ENCODE measurements at places on chromosomes 2 and 18.

- peak; percentile 7 for DNase-seq
Measured at GRCh38 chr18:54127759-54128378, 96.6 kb downstream of the MBD2 start.

GRCh38 chr18:34207344-34207851 lies 17.3 kb downstream of the NOL4 start:
- DNase-seq: no peak

DNA sequence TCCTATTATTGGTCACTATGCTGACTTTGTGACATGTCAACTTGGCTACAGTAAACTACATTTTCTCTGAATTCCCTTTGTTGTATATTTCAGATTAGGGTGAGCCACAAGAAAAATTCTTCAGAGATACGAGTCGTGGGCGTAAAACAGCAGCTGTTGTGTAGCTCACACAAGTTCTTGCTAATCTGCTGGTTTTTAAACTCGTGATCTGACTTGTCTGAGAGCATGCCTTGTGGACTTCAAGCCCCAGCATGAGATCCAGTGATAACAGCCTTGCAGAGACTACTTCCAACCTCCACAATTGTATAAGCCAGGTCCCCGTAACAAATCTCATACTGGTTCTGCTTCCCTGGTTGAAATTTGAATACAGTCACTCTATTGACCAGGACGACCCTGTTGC lies 259.8 kb upstream of the LYPD1 start:
- DNase-seq: no peak

GRCh38 chr2:113390124-113390849 lies 47.2 kb upstream of the ZNG1B start:
- DNase-seq: no peak

GRCh38 chr2:104873689-104874054 lies 19.8 kb downstream of the POU3F3 start:
- no peak for DNase-seq

GRCh38 chr2:200747668-200748618 lies 63.8 kb upstream of the BZW1 start:
- no peak for DNase-seq

DNA sequence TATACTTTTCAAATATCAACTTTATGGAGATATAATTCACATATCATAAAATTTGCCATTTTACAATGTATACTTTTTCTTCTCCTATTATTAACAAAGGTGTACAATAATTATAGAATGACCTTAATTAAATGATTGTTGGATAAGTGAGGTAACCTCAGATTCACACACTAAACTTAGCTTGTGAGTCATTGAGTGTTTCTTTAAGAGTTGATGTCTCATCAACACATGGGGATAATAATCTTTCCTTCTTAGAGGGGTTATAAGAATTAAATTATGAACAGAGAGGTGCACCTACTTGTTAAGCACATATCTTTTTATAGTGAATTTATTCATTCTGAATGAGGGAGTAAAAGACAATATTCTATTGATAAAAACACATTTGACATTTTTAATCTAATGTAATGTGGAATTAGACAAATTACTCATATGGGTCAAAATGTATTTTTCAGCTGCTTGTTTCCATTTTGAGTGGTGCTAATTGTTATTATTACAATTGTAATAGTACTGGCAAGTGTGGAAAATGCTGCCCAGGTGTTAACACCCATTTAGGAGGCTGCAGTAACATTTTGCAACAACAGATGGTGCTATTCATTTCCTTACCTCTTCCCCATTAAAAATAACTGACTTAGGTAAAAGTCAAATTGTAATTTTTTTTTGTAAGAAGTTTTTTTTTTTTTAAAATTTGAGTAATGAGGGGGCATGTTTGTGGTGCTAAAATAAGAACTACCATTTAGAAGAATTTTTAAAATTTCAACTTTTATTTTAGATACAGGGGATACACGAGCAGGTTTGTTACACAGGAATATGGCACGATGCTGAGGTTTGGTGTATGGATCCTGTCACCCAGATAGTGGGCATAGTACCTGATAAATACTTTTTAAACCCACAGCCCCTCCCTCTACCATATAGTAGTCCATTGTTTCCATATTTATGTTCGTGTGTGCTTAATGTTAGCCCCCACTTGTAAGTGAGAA lies 32.1 kb upstream of the DYNAP start:
- DNase-seq: no peak

DNA sequence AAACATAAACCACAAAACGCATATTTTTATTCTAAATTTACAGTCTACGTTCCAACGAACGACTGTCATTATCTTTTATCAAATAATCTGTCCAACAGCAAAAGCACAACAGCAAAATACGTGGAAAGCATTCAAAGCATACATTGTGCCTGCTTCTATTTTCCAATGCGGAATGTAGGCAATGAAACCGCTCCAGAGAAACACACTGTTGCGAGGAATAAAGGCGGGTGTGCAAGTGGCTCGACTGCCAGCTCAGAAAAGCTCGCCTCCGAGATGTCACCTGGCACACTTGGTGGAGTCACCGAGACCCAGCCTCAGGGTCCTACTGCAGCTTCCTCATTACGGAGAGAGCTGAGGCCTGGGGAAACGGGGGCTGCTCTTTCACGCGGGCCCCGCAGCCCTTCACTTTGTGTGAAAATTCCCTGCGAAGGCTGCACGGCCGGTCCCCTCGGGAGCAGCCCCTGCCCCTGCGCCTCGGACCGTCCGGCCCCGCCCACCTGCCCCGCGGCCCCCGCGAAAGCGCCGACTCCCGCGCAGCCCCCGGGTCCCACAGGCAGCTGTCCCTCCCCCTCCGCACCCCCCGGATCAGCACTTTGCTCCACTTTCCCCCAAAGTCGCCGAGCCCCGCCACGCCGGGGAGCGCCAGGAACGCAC lies 752 bp downstream of the MGAT4A start:
- peak; percentile 46 for DNase-seq

DNA sequence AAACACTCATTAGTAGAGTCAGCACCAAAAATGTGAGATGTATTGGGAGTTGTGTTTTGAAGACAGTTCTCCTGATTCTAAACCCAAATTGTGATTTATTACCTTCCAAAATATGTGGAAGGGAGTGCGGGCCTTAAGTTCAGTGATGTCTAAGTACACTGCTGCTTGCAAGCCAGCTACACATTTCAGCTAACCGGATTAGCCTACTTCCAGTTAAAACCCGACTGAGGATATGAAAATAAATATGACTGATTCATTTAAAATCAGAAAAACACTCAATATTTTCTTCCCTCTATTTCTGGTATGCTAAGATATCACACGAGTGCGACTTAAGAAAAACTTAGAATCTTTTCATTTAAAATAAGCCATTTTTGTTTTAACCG lies 907 bp downstream of the FHL2 start:
- DNase-seq: no peak

DNA sequence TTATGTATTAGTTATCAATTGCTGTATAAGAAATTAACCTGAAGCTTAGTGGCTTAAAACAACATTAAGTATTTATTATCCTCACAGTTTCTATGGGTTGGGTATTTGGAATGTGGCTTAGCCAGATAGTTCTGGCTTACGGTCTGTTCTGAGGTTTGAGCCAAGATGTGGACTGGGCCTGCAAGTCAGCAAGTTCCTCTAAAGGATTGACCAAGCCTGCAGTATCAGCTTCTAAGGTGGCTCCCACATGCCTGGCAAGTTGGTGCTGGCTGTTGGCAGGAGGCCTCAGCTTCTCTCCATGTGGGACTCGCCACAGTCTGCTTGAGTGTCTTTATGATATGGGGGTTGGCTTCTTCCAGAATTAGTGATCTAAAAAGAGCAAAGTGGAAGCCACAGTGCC lies 45.0 kb upstream of the TCF4 start:
- no peak for DNase-seq

DNA sequence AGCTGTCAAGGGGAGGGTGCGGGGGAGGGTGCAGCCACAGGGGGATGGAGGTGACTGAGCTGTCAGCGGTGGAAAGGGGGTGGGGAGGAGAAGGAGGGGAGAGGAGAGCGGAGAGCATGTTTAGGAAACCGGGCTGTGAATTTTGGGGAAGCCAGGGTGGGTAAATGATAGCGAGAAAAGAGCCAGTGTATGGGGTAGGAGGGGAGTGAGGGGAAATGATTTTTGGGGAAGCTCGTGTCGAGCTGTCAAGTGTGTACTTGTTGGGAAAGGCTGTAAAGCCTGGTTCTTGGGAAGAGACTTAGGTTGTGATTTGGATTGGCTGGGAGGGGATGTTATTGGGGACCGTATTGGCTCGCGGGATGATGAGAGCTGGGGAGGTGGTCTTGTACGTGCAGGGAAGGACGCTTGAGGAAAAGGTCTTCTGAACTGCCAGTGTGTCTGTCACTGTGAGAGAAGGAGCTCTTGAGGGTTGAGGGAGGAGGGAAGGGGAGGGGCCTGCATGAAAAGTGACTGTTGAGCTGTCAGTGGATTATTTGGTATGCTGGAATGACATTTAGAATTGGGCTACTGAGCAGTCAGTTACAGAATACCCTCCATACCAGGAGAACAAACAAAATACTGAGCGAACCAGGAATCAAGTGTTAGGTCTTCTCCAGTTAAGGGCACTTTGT lies 1.0 kb downstream of the UBR3 start:
- peak; percentile 44 for DNase-seq

- no peak for DNase-seq
Measured at GRCh38 chr2:148990968-148991367, 47.5 kb upstream of the LYPD6B start.

GRCh38 chr2:115165529-115166109 lies 723.2 kb downstream of the DPP10 start:
- no peak for DNase-seq

DNA sequence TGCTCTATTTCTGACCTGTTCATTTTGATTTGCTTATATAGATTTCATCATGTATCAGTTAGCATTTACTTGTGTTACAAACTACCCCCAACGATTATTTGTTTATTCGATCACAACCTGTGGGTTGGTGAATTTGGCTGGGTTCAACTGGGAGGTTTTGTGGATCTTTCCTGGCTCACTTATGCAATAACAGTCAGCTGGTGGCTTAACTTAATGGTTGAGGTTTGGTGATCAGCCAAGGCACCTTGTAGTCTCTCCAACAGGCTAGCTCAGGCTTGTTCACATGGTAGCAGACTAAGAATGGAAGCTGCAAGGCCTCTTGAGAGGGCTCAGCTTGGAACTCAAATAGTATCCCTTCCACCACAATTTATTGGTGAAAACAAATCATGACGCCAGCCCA lies 5.4 kb upstream of the PUM2 start:
- DNase-seq: no peak

GRCh38 chr18:75962036-75962572 lies 532.9 kb downstream of the ZNF516 start:
- DNase-seq: no peak

- no peak for DNase-seq
Measured at GRCh38 chr18:43393174-43393573, 115.9 kb upstream of the SYT4 start.

- no peak for DNase-seq
Measured at GRCh38 chr2:38296197-38296780, 80.8 kb downstream of the ATL2 start.

DNA sequence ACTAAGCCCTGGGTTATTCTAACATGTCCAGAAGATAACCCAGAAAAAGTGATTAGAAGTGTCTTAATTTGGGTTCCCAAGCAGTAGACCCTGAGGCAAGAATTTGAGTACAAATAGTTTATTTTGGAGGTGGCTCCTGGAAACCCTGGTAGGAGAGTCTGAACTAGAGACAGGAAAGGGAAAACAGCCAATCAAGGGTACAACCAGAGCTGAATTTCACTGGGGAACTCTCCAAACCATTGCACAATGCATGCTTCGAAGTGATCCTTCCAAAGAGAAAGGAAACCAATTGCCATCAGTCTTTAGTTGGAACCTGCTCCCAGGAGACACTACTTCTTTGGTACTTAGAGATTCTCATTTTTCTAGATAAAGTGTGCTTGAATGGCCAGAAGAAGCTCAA lies 361.5 kb downstream of the MBD2 start:
- DNase-seq: no peak

DNA sequence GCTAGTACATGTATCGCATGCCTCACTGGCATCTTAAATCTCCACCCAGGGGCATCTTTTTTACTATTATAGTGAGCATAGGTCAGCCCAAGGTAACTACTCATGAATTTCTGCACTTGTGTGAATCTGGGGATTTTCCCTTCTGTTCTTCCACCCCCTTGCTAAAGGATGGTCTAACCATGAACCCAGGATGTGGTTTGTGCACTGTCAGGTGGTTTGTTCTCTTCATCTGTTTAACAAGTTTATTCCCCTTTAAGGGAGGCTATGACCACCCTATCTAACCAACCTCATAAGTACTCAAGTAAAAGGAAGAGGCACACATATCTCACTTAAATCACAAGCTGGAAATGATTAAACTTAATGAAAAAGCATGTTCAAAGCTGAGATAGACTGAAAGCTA lies 243.0 kb downstream of the RPRM start:
- DNase-seq: no peak

DNA sequence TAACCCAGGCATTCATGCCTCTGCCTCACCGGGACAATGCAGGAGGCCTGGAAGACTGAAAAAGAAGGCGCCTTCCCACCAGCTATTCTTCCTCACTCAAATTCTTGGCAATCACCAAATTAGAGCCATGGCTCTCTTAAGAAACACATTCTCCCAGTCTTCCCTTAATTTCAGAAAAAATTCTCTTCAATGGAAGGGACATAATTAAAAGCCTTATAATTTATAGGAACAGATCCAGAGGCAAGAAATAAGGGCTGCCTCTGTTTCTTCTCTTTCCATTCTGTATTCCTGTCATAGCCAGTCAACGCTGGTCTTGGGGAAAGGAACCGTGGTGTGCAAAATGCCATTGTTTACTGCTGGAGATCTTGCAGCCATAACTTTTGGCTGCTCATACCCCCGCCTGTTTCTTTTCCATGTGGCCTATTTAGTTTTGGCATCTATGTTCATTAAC lies 32.8 kb downstream of the DTNA start:
- no peak for DNase-seq

GRCh38 chr18:39489431-39489830 lies 1923.8 kb upstream of the CELF4 start:
- no peak for DNase-seq

GRCh38 chr2:36178384-36178783 lies 177.2 kb upstream of the CRIM1 start:
- no peak for DNase-seq

GRCh38 chr18:60861575-60861974 lies 471.7 kb upstream of the CDH20 start:
- DNase-seq: no peak

- DNase-seq: no peak
Measured at GRCh38 chr2:194015751-194016150, 1641.3 kb upstream of the SLC39A10 start.

GRCh38 chr2:137772451-137772850 lies 191.8 kb upstream of the HNMT start:
- no peak for DNase-seq

GRCh38 chr2:144683966-144684365 lies 164.0 kb upstream of the ZEB2 start:
- DNase-seq: no peak
